Activated naive CD4-positive, alpha-beta T cell (primary cell): ENCODE measurements at places on chromosomes 4 and X.

DNA sequence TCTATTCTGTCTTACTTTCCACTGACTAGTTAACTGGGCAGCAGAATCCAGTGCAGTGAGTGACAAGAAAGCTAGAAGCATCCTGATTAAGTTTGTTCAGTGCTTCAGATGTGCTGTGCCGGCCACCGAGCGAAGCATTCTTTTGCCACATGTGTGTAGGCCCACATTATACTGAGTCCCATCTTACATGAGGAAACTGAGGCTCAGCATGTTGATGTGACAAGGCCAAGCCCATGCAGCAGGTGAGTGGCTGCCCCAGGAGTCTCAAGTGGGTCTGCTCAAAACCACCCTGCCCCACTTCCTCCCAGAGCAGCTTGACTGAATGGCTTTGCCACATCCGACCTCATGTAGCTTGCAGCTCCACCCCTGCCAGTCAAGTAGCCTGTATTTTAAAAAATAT is 50.5 kb downstream of the RHOH start:
- DNase-seq, result no peak

GRCh38 chrX:50579955-50580354 is 109.3 kb upstream of the DGKK start:
- no peak for DNase-seq

DNA sequence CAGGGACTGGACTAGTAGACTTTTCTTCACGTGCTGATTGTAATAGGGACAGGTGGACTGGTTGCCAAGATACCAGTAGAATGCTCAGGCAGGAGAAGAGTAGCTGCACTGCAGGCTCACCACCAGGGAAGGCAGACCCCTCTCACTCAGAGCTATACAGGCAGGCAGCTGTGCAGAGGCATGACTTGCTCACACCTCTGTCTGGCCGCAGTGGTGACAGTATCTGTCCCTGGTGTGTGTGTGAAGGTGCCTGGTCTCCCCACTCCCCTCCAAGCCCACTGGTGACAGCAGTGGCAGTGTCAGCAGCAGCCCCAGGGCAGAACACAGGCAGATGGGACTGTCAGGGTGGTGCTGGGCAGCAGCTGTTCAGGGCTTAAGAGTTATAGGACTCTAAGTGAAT is 140.7 kb downstream of the RPS6KA6 start:
- no peak for DNase-seq

DNA sequence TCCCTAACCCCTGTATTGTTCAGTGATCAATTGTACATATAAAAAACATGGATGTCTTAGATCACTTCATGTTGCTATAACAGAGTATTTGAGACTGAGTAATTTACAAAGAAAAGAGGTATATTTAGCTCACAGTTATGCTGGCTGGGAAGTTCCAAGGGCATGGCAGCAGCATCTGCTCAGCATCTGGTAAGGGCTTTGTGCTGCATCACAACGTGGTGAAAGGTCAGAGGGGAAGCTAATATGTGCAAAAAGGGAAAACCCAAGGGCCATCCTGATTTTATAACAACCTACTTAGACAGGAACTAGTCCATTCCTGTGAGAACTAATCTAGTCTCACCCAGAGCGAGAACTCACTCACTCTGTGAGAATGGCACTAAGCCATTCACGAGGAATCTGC is 128.2 kb upstream of the OTUD4 start:
- no peak for DNase-seq

DNA sequence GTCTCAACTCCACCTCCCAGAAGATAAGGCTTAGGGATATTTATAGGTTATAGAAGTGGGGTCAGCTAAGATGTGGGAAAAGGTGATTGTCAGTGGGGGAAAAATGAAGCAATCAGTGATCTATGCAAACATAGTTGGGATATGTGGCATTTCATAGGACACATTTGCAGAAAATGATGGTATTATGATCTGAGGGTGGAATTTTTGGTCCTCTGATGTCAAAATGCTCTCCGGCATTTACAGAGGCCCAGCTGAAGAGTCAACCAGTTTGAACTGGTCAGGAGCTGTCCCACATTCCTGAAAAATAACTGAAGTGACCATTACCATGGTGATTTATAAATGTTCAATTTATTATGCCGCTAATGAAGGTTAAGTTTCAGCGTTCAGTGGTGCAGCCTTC is 12.2 kb upstream of the HPGD start:
- DNase-seq, result no peak

- no peak for DNase-seq
Observed at GRCh38 chr4:121278811-121279368, 101.9 kb downstream of the QRFPR start.

GRCh38 chr4:25351777-25352416 is 25.2 kb upstream of the ANAPC4 start:
- DNase-seq, result no peak

GRCh38 chr4:6087669-6088341 is 69.6 kb upstream of the C4orf50 start:
- DNase-seq, result no peak

DNA sequence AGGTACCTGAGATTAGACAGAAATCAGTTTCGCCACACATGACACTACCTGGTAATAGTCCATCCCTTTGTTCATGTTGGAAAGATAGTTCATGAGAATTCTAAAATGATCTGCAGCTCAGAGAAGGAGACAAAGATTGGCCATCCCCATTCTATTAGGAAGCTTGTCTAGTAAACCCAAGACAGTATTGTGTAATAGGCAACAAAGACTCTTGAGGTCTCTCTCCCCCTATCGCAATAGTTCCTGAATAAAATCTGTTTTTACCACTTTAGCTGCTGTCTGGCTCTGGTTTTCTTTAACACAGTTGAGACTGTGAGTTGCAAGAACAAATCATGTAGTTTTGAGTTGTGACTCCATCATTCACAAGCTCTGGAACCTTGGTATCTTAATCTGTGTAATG is 14.8 kb upstream of the BBS7 start:
- DNase-seq, result no peak

DNA sequence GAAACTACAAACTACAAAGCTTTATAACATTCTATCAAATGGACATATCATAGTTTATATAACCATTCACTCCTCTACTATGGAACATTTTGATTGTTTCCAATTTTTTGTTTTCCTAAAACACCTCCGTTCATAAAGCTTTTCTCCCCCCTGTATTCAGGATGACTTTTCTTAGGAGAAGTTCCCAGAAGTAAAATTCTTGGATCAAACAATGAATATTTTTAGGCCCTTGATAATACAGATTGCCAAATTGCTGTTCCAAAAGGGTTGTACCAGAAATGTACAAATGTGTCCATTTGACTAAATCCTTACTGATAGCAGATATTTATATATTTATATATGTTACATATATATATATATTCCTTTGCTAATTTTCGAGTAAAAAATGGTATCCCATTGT is 77.8 kb downstream of the GPC3 start:
- no peak for DNase-seq

DNA sequence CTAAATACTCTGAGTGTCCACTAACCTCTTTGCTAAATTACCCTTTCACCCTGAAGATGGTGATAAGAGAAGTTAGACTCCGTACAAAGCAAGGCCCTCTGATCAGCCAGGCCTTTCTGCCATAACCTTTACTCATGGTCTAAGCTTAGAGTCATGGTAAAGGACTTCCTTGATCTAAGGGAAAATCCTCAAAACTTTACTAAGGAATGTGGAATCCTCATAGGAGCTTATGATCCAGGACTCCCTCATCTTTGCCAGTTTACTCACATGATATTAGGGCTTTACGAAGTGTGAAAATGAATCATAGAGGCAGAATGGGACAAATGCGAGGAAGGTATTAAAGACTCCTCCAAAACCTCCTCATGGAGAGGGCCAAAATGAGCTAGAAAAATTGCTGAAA is 7.9 kb upstream of the FAM13A start:
- no peak for DNase-seq

DNA sequence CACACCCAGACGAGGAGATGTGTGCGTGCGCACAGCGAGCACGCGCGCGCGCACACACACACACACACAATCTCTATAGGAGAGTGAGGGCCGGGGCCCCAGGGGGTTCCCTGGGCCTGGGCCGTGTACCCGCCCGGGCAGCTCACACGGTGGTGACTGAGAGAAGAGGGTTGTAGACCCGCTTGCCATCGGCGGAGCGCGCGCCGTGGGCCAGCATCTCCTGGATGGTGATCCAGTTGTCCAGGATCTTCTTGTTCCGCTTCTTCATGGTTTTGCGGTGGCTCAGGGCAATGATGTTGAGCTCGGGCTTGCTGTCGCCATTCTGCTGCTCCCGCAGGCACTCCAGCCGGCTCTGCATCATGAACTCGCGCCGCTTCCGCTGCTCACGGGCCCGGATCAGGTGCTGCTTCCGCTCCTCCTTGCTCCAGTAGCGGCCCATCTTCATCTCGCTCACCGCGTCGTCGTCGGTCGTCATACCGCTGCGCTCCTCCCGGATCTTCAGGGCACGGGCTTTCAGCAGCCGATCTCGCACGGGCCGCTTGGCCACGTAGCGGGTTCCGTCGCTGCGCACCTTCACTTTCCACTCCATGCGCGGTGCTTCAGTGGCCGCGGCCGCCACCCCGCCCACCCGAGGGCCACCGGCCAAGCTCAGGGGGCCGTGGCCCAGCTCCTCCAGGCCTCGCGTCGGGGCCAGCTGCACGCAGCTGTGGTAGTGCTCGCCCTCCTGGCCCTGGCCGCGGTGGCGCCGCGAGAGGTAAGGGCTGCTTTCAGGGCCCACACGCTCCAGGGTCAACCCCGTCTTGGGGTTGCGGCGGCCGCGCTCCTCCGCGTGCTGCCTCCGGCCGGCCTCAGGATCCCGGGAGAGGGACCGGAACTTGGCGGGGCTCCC is 9.0 kb downstream of the SSR4 start:
- no peak for DNase-seq

- no peak for DNase-seq
Observed at GRCh38 chrX:9871701-9872268, 85.6 kb downstream of the SHROOM2 start.

- DNase-seq, result no peak
Observed at GRCh38 chr4:149008415-149009025, 566.3 kb upstream of the NR3C2 start.

DNA sequence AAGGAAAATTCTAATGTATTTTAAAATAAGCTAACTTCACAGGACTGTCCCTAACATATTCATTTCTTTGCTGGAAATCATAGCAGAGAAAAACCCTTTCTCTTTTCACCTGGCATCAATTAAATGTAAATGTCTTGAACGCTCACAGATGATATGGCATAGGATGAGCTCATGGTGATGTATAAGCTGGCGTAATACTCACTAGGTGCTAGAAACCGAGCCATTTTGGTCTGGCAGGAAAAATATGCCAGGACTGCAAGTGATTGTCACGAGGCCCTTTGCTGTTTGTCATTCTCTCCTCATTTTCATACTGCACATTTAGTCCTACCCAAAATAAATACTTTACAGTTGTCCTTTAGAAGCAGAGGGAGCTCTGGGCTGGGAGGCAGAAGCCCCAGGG is 222.7 kb upstream of the LNX1 start:
- DNase-seq, result no peak

GRCh38 chrX:49155243-49155899 is 7.2 kb upstream of the MAGIX start:
- DNase-seq, result no peak

GRCh38 chrX:11381464-11381863 is 88.3 kb downstream of the AMELX start:
- no peak for DNase-seq

GRCh38 chr4:125736057-125736456 is 421.3 kb downstream of the FAT4 start:
- no peak for DNase-seq

DNA sequence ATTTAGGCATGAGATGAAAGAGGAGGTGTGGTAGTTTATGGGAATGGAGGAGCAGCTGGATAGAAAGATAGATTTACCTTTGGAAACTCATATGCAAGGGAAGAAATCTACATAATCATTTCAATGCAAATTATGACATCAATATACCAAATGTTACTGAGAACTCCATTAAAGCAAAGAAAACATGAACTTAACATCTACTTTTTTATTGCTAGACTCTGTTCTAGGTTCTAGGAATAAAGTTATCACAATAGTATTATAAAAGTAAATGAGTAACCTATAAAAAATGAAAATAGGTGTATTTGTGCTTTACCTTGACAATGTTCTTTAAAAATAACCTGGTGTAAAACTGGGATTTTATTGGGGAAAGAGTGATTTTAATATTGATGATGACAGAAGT is 221.6 kb upstream of the SLIT2 start:
- DNase-seq, result no peak

DNA sequence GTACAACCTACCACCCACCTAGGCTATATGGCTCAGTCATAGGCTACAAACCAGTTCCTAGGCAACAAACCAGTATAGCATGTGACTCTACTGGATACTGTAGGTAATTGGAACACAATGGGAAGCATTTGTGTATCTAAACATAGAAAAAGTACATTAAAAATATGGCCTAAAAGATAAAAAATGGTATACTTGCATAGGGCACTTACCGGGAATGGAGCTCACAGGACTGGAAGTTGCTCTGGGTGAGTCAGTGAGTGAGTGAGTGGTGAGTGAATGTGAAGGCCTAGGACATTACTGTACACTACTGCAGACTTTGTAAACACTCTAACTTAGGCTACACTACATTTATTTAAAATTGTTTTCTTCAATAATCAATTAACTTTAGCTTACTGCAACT is 139.2 kb upstream of the RBPJ start:
- no peak for DNase-seq

GRCh38 chrX:153725832-153726285 is 1.2 kb downstream of the ABCD1 start:
- no peak for DNase-seq

- DNase-seq, result no peak
Observed at GRCh38 chr4:7325541-7325940, 109.2 kb downstream of the PSAPL1 start.

DNA sequence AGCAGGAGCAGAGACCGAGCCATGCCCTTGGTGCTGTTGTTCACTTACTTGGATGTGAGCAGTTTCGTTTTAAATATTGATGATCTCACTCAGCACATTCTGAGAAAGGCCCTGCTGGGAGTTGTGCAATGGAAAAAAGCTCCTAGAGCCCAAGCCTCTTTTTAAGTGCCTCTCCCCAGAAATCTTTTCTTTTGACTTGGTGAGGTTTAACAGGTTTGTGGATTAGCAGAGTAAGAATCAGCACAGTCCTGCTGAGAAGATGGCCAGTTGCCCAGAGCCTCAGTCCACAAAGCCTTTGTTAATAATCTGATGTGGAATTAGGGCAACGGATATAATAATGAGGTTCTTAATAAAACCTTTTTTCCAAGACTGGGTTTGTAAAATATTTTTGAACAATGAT is 157.5 kb upstream of the ATP6AP2 start:
- no peak for DNase-seq

DNA sequence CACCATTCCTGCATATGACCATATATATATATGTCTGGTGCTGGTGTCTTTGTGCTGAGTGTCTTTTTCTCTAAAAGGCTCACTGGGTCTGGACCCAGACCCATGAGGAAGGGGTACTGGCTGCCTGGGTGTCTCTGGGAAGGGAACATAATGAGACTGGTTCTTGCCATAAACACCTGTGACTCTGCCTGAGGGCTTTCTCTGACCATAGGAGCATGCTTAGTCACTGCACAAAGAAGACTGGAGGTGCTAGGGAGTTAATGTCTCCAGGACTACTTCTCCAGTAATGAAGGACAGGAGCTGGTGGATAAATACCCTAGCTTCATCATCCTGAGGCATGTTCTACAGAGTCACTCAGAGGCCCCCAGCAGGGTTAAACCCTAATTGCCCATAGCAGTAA is 47.1 kb upstream of the CASK start:
- DNase-seq, result no peak

- no peak for DNase-seq
Observed at GRCh38 chr4:1094336-1094690, 19.1 kb downstream of the RNF212 start.
